ENCODE measurements at places on chromosomes 16 and 17.

DNA sequence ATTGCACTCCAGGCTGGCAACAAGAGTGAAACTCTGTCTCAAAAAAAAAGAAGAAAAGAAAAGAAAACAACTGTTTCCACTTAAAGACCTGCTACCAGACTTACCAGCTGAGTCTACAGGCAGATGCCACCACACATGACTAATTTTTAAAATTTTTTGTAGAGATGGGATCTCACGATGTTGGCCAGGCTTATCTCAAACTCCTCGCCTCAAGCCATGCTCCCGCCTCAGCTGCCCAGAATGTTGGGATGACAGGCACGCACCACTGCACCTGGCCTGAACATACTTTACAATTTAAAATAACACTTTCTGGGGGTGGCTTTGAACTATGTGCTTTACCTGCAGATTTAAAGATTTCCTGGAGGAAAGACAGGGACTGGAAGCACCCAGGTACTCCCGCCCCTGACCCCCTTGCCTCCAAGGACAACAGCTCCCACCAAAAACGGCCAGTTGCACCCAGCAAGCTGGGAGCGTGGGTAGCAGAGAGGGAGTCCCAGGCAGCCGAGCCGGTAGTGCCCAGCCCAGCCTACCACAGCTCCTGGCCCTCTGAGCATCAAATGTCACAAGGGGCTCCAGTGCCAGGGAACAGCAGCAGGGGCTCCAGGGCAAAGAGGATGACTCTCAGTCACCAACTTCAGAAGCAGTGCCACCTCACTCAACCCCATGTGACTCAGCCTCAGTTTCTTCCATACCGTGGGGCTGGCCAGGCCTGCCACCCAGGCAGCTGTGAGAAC is 262.9 kb downstream of the PARN start:
- no peak for DNase-seq

GRCh38 chr16:84526794-84527531 is 22.5 kb upstream of the MEAK7 start:
- DNase-seq: no peak

DNA sequence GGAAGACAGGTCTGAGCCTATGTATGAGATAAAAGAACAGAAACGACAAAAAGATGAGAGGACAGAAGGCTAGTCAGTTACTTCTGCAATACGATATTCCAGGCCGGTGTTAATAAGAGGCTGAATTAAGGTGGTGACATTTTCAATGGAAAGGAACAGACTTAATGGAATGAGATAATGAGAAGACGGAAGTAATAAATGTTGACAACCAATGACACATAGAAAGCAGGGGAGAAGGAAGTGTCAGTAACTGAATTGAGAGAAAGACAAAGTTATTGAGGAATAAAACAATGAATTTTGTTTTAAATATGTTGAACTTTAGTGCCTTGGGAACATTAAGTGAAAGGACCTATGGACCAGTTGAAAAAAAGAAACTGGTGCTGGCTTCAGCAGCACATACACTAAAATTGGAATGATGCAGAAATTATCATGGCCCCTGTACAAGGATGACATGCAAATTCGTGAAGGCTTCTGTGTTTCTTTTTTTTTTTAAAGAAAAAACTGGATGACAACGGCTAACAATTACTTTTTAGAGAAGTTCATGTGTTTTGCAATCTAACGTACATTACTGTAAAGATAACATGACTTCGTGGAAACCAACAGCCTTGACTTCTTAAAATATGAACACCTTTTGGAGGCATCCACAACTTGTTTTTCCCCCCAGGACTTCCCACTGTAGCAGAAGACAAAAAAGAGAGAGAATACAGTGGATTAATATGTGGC is 18.5 kb upstream of the CPD start:
- no peak for DNase-seq

GRCh38 chr16:3695610-3696369 is 21.5 kb downstream of the TRAP1 start:
- DNase-seq: no peak

GRCh38 chr17:78970834-78971755 is 8.6 kb downstream of the LGALS3BP start:
- DNase-seq: no peak

DNA sequence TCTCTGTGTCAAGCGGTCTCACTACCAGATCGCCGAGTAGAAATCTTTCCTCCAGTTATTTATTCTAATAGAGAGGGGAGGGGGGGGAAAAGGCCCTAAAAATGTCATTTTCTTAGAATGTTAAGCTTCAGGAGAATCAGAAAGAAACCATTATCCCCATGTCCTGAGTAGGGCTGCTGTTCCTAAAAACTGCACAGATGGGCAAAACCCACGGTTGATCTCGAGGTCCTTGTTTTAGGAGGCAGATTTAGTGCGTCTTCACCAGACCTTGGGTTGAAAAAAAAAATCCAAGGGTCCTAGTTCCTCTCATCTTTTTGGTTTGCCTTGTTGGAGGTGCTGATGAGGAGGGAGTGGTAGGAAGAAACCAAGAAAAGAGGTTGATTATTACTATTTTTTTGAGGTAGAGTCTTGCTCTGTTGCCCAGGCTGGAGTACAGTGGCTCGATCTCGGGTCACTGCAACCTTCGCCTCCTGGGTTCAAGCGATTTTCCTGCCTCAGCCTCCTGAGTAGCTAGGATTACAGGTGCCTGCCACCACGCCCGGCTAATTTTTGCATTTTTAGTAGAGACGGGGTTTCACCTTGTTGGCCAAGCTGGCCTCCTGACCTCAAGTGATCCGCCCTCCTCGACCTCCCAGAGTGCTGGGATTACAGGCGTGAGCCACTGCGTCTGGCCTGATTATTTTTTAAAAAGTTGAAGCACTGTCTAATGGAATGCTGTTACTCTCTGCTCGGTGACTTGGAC is 1.4 kb downstream of the CBFB start:
- DNase-seq: no peak

GRCh38 chr16:63653044-63653839 is 1468.6 kb downstream of the CDH11 start:
- no peak for DNase-seq

GRCh38 chr16:50007744-50008143 is 17.3 kb upstream of the CNEP1R1 start:
- no peak for DNase-seq

- DNase-seq: no peak
These were observed 24.2 kb downstream of the MAP3K3 start for GRCh38 chr17:63646488-63646806.

GRCh38 chr17:18184143-18185031 is 759 bp downstream of the ALKBH5 start:
- DNase-seq: no peak

GRCh38 chr17:43881758-43882505 is 25.4 kb downstream of the MPP2 start:
- no peak for DNase-seq

GRCh38 chr17:28645576-28645939 is 600 bp upstream of the BLTP2 start:
- DNase-seq: no peak

- no peak for DNase-seq
These were observed 50.5 kb downstream of the GPR139 start for GRCh38 chr16:20023190-20023589.

DNA sequence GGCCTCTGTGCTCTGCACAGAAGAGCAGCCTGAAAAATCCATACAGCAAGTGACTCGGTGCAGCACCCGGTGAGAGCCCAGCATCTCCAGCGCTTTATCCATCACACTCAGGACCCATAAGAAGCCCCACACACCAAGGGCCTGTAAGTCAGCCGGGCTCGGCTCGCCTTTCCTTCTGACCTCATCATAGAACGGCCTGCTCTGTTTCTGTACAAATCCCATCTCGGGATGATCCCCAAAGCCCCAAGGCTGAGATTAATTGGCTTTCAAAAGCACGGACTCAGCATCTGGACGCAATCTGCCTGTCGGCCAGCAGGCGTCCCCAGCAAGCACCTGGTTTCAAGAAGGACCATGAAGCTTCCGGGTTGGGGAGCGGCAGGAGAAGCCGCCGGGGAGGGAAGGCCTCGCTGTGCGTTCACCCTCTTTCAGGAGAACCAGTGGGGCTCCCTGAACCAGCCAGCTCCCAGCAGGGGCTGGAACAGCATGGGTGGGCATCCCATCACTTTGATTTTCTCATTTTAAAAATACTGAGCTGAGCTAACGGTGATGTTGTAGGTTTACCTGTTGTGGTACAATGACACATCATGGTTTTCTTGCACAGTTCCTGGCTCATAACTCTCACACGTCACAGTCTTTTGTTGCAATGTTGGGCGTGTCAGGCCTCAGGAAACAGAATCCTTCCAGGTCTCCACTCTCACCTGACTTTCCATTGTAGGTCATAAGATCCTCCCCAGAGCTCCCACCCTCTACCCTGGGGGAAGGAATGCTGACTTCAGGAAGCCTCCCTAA is 6.7 kb downstream of the CCDC57 start:
- peak; percentile 60 for DNase-seq

GRCh38 chr16:88048985-88049384 is 97.8 kb downstream of the BANP start:
- DNase-seq: no peak

DNA sequence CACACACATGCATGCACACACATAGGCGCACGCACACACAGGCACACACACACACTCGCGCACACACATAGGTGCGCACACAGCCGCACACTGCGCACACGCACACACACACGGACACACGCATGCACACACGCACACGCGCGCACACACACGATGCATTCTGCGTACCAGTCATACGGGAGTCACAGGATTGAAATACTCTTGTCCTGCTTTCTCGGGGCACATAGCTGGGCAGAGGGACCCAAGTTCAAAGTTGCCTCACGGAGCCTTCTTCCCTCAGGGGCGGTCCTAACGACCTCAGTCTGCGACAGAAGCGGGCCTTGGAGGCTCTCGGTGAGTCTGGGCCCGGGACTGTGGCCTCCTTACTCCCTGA is 56.0 kb downstream of the MRM1 start:
- no peak for DNase-seq

GRCh38 chr17:77674358-77674757 is 284.1 kb upstream of the TNRC6C start:
- DNase-seq: no peak

DNA sequence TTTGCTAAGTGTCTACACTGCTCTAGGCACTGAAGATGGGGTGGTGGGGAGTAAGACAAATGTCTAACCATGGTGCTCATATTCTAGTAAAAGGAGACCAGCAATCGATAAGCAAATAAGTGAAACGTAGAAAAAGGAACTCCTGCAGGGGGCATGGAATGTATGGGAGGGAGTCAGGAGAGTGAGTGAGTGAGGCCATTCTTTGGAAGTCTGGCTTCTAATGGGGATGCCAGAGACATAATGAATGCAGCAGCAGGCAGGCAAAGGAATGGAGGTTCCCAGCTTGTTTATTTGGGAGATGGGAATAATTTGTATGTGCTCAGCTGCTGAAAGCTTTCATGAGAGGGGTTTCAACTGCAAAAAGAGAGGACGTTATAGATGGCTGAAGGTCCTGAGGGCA is 216.4 kb upstream of the DYNLRB2 start:
- DNase-seq: no peak

GRCh38 chr17:30361766-30362279 is 16.9 kb upstream of the CPD start:
- no peak for DNase-seq

GRCh38 chr17:17417718-17418181 is 59.0 kb upstream of the MED9 start:
- DNase-seq: no peak

- DNase-seq: peak; percentile 22
These were observed 24.2 kb downstream of the KLHL36 start for GRCh38 chr16:84672276-84673202.

DNA sequence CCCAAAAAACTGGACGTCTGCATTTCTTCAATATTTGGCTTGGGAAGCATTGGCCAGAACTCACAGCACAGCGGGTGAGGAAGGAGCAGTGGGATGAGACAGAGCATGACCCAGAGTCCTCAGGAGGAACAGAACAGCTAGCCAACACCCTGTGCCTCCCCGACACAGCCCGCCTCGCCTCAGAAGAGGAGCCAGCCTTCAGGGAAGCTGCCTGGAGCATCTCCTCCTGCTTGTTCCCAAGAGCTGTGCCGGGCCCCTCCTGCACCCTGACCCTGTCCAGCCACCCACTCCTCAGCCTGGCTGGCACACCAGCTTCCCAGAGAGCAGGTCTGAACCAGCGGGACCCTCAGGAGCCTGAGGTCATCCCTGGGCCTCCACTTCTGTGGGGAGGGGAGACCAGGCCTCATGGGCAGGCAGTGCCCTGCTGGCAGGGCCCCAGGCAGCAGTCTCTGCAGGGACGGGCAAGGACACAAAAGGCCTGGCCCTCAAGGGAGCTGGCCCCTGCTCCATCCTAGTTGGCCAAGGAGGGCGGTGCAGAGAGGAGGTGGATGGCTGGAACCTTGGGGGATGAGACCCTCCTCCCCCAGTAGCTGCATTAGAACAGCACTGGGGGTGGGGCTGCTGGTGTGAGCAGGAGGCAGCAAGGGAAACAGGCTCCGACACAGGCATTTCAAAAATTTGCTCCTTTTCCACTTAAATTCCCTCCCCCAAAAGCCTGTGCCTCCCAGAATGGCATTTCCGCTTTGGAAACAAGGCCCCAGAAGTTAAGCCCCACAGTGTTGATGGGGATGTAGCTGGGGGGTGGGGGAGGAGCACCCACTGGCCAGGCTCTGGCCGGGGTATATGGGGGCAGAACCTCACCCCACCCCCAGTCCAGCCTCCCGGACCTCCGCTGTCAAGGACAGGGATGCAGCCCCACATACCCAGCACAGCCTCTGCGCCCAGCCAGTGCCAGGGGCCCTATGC is 1.8 kb upstream of the BCAR1 start:
- DNase-seq: no peak

DNA sequence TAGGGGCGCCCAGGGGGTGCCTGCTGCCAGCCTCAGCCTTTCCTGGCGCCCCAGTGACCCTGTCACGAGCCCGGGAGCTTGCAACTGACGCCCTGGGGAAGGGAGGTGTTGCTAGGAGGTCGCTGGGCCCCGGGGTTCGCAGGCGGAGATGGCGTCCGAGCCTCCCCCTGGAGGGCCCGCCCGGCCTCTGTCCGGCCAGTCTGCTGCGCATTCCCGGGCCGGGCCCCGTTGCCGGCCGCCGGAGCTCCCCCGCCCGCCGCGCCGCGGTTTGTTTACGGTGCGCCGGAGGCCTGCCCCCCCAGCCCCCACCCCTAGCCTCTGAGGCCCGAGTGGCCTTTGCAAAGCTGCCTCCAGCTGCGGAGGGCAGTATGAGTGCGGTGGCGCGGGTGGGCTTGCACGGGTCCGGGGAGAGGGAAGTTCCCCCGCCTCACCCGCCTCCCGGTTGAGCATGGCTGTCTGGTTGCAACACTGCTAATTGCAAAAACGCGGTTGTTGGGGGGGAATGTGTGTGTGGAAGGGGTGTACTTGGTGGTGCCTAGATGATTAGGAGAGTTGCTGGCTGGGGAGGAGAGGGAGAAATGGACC is 514 bp downstream of the THRA start:
- no peak for DNase-seq

GRCh38 chr16:69526831-69527655 is 38.7 kb upstream of the NFAT5 start:
- no peak for DNase-seq

GRCh38 chr16:87412996-87413421 is 20.9 kb downstream of the MAP1LC3B start:
- DNase-seq: no peak

- no peak for DNase-seq
These were observed 5.8 kb upstream of the SPIRE2 start for GRCh38 chr16:89822188-89823086.

All from NCI-H2029 treated with DMSO at 0.1 percent for 48 hours (cell line).